ENCODE measurements at places on chromosomes 13 and 19.

GRCh38 chr13:76213423-76213904 lies 577.3 kb downstream of the LMO7 start:
- DNase-seq, result no peak

DNA sequence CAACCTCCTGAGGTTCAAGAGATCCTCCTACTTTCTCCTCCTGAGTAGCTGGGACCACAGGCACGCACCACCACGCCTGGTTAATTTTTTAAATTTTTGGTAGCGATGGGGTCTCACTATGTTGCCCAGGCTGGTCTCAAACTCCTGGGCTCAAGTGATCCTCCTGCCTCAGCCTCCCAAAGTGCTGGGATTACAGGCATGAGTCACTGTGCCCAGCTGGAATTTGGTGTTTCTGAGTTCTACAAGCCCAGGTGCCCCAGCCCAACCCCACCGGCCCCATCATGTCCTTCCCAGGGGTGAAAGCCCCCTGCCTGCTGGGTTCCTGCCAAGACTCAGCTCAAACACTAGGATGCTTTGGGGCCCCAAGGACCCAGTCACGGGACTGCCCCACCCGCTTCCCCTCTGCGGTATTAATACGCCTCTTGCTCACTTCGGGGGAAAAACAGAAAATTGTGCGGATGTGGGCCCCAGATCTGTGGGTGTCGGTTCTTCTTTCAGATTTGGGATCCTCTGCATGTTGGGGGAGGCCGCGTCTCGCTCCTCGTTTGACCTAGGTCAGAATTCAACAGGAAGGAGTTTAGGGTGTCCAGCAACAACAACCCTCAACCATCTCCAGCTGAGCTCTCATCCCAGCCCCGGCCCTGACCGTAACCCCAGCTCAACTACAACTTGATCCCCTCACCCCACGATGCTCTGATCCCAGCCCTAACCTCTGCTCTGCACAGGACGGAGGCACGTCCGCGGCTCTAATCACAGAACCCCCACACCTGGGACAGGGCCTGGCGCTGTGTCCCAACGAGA lies 3.7 kb upstream of the FCER2 start:
- DNase-seq, result peak; percentile 77

DNA sequence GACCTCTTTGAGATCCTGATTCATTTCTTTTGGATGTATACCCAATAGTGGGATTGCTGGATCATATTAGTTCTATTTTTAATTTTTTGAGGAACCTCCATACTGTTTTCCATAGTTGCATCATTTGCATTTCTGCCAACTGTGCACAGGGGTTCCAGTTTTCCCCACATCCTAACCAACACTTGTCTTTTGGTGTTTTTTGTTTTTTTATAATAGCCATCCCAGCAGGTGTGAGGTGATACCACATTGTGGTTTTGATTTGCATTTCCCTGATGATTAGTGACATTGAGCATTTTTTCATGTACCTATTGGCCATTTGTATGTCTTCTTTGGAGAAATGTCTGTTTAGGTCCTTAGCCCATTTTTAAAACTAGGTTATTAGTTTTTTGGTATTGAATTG lies 18.8 kb upstream of the GPR183 start:
- no peak for DNase-seq

DNA sequence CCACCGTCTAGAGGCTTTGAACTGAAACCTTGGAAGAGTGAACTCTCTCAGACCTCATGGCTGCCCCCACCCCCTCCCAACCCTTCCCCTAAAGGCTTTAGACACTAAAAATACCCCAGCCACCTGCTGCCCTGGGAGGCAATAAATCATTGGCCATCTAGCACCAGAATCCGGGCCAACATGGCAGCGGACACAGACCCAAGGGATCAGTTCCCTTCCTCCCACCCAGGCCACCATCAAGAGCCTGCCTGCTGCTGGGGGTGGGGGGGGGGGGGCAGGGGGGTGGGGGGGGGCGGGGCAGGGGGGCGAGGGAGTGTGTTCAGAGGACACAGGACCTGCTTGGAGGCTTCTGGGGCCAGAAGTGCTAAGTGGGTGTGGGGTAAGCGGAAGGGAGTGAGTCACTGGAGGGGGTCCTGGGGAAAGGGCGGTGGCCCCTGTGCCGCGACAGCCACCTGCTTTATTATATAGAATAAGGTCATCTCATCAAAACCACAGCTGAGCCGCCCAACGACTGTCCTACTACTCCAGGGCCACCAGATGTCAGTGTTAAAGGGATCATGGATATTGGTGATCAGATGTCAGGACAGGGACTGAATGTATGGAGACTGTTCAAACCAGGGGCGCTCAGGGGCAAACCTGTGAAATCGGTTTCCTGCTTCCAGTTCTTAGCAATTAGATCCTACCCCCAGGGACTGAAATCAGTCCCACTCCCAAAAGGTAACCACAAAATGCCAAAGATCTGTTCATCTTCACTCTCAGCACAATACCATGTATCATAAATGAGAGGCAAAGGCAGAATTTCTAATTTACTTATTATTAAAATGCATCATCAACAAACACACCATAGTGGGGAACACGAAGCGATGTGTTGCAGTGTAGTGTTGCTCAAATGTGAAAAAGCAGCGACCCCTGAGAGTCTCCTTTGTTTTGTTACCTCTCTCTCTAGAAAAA lies 24.3 kb downstream of the ARL11 start:
- DNase-seq, result no peak

GRCh38 chr13:110353339-110353977 lies 46.4 kb downstream of the COL4A2 start:
- DNase-seq, result no peak

GRCh38 chr19:38084196-38084595 lies 139.8 kb downstream of the DPF1 start:
- no peak for DNase-seq

DNA sequence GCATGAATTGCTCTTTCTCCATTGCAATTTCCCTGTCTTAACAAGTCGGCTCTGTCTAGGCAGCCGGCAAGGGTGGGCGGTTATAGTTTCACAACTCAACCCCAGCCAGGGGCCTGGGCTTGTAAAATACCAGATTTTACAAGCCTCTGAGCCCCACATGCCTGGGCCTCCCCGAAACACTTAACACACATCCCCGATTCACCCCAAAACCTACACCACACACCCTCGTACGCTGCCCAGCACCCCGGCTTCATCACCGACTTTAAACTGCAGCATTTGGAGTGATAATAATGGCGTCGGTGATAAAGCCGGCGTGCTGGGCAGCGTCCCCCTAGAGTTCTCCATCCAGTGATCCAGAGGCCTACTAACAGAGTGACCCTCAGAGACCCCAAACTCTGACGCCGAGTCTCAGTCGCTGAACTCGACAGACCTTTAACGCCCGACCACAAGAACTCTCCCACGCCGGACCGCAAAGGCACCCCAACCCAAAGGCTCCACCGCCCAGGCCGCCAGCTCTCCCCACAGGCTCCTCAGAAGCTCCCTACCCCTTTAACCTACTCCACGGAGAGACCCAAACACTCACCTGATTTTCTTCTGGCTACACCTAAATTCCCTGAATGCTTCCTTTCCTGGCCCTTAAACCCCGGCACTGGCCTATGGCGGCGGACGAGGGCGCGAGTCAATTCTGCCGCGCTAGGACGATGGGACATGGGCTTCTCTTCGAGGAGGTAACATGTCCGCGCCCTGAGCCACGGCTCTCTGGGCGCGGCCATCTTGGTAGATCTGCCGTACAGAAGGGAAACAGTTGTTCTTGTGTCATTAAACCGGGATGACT lies at the start of gene ZNF649:
Gene ZNF649, minus strand, starts transcription at position 687 of the 835 bp plus-strand sequence. CDS start 4,910 bp downstream, outside the sequence.
- peak; percentile 85 for DNase-seq

GRCh38 chr19:30420316-30420715 lies 48.1 kb downstream of the ZNF536 start:
- no peak for DNase-seq

DNA sequence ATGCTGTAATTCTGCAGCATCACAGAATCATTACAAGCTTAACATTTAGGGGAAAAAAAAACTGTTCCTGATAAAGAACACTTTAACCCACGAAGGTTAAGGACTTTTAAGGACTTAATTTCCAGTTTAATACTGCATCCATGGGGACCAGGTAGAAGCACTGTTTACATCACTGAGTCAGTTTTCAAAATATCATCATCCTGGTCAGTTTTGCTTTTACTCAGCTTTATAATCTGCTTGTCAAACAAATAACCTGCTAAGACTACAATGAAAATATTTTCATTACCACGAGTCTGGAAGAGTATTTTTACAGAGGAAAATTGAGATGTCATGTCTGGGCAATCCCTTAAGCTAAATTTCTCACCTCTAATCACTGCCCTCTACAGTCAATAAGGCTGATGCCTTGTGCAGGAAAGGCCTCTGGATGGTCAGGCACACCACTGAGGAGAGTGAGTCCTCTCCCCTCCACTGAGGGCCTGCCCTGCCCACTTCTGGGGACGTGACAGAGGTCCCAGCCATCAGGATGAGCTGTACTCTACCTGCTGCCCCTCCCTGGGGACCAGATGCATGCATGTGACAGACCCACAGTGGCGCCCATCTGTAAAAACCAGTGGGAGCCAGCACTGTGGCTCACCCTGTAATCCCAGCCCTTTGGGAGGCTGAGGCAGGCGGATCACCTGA lies 31.0 kb downstream of the FOXO1 start:
- DNase-seq, result no peak

DNA sequence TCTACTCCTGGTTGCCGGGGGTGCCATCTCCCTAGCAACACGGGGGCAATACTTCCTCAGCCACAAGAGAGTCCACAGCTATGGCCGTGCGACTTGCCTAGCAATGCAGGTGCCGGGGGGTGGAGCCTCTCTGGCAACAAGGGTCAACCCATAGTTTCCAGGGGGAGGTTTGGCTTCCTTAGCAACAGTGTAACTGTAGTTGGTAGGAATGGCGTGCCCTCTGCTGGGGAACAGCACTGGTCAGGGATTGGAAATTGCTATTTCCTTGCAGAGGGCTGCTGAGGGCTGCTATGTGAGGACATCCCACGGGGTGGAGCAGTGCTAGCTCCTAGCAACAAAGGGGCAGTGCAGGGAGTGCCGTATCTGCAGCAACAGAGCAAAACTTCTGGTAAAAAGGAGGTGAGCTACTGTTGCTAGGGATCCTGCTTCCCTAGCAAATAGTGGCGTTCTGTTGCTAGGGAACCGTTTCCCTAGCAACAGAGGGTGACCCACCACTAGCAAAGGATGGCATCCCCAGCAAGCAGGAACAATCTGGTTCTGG lies 7.0 kb upstream of the TMC4 start:
- DNase-seq, result no peak

DNA sequence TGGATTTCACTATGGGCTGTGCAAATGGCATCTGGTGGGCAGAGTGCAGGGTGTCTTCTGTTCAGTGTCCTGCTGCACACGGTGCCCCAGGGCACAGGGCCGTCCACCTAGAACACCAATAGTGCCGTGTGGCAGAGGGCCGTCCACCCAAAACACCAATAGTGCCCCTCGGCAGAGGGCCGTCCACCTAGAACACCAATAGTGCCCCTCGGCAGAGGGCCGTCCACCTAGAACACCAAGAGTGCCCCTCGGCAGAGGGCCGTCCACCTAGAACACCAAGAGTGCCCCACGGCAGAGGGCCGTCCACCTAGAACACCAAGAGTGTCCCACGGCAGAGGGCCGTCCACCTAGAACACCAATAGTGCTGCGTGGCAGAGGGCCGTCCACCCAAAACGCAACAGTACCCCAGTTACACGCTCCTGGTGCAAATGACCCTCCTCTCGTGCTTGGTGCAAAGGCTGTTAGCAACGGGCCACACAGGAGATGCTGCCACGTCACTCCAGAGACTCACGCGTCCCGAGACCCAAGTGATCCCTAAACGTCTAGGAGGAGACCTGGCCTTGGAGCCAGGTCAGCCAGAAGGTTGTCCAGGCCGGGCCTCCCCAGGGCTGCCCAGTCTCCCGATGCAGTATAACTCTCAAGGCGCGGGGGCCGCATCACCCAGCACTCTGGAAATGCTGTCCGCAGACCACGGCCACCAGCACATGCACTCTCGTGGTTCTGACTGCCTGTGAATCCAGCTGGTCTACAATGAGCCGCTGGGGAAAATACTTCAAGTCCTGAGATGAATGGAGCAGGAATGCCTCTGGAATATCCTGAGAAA lies 51.5 kb downstream of the RASA3 start:
- DNase-seq, result no peak

All from activated T-cell treated with anti-CD3 and anti-CD28 coated beads, Interleukin-2, amount 50 U/mL, for 24 hours (primary cell).